Mammary epithelial cell (primary cell): ENCODE measurements at places on chromosomes 2 and 18.

- DNase-seq, result no peak
Observed at GRCh38 chr18:48645427-48646002, 106.7 kb downstream of the CTIF start.

DNA sequence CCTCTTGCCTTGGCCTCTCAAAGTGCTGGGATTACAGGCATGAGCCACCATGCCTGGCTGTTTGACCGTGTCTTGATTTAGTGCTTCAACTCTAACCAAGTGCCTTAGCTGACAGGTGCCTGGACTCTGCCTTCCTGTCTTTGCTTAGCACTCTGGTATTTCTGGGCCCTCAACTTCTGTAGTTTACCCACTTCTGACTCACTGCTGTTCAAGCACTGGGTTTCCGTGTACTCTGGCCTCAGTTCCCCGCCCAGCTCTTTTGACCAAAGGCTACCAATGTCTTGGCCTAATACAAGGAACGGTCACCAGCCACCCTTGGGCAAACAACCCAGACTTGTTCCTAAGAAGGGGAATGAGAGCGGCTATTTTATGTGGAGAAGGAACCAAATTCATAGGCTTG lies 35.7 kb upstream of the CABLES1 start:
- peak; percentile 25 for DNase-seq

- no peak for DNase-seq
Observed at GRCh38 chr2:170204298-170204951, 26.5 kb downstream of the MYO3B start.

- no peak for DNase-seq
Observed at GRCh38 chr2:48482313-48482712, 47.6 kb upstream of the STON1 start.

- DNase-seq, result no peak
Observed at GRCh38 chr2:229971298-229971790, 49.0 kb downstream of the FBXO36 start.

DNA sequence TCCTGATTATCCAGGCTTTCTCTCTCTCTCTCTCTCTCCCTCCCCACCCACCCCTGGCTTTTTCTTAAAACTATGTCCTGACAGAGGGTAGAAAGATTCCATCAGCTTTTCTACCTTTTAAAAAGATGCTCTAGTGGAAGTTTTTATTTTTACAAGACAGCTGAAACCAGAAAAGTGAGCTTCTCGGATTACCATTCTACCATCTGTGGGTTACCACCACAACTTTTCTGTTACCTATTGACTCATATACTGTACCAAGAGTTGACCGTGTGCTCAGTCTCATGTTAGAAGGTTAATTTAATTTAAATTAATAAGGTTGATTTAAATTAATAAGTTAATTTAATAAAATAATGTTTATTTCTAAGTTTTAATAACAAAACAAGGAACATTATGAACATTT lies 137.6 kb downstream of the UPP2 start:
- DNase-seq, result peak; percentile 35

GRCh38 chr2:120109186-120110061 lies 96.5 kb downstream of the EPB41L5 start:
- DNase-seq, result peak; percentile 36

GRCh38 chr2:113967272-113967671 lies 77.4 kb downstream of the ACTR3 start:
- DNase-seq, result no peak

DNA sequence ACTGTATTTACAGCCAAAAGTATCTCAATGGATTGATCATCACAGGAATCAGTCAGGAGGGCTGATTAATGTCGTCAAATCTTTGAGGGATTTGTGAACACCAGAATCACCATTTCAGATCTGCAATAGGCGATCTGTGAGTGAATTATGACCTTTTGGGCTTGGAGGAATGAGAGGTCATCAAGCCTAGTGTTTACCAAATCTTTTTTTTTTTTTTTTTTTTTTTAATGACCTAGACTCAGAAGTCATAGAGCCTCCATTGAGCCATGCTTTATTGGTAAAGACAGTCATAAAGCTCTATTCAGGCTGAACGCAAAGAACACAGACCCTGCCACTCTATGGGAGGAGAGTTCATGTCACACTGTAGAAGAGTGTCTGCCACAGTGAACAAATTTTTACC lies 97.7 kb downstream of the SOCS6 start:
- no peak for DNase-seq

GRCh38 chr2:61165946-61166345 lies 4.0 kb downstream of the C2orf74 start:
- DNase-seq, result no peak
